ENCODE measurements at places on chromosomes 13 and 19.

DNA sequence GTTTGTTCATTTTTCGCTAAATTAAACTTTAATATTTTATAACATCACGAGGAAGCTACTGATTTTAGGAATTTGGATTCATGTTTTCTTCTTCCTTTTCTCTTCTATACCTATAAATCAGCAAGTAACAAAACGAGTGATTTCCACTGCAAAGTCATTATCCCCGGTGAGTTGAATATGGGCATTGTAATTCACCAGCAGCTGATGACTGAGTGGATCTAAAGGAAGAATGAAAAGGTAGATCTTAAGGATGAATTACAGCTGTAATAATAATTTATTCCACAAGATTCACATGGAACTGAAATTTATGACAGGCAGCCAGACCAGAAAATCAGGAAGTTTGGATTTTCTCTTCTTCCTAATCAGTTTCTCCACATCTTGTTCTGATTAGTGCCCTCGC, 111.4 kb downstream of the GPC6 start:
- no peaks in the 10 kb centered on the region for H3K27me3 ChIP-seq
- no peak overlapping the region for H3K4me3 ChIP-seq
- DNase-seq: no peak
- H3K4me1 ChIP-seq: no peaks in the 10 kb centered on the region
- H3K36me3 ChIP-seq: no peaks in the 10 kb centered on the region

GRCh38 chr13:113297370-113298042, 467 bp downstream of the LAMP1 start:
- peak overlapping the region; percentile 97 for H3K4me3 ChIP-seq
- H3K27ac ChIP-seq: peak overlapping the region; percentile 97
- peak; percentile 56 for DNase-seq
- peaks cover 2% of the 10 kb centered on the region for H3K36me3 ChIP-seq
- H3K27me3 ChIP-seq: peaks cover 21% of the 10 kb centered on the region
- peaks cover 14% of the 10 kb centered on the region for H3K4me1 ChIP-seq

DNA sequence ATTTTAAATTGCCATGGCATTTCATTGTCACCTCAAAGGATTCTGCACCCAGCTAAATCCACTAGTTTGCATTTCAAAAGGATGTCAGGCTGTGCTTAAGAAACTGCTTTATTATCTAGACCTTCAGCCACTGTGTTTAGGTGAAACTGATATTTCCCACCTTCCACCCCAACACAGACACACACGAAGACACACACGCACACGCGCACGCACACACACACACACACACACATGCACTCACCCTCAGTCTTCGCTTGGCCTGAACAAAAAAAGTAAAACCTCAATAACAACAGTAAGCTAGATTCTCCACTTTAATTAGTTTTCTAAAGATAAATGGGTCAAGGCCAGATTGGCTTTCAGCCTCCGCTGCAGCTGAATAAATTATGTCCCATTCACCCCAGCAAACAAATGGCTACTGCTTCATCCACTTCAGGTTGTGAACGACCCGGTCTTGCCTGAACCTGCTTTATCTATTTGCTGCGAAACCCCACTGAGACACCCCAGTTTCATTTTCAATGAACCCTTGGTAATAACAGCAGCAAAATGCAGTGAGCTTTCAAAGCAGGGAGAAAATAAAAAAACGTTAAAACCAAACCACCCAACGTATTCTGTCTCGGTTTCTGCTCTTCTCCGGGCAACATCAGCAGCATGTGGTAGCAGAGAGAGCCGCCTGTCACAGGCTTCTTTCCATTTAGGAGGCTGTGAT, 166.8 kb downstream of the DCT start:
- H3K27ac ChIP-seq: no peak overlapping the region
- H3K4me1 ChIP-seq: peaks cover 41% of the 10 kb centered on the region
- no peak overlapping the region for H3K4me3 ChIP-seq
- H3K27me3 ChIP-seq: no peaks in the 10 kb centered on the region
- DNase-seq: no peak
- peaks cover 10% of the 10 kb centered on the region for H3K36me3 ChIP-seq

- peak overlapping the region; percentile 40 for H3K27ac ChIP-seq
- H3K27me3 ChIP-seq: no peaks in the 10 kb centered on the region
- H3K36me3 ChIP-seq: no peaks in the 10 kb centered on the region
- no peak overlapping the region for H3K4me3 ChIP-seq
- peaks cover 8% of the 10 kb centered on the region for H3K4me1 ChIP-seq
- no peak for DNase-seq
Measured at GRCh38 chr13:95154413-95154886, 146.8 kb downstream of the ABCC4 start.

- H3K4me1 ChIP-seq: no peaks in the 10 kb centered on the region
- no peak overlapping the region for H3K4me3 ChIP-seq
- H3K27ac ChIP-seq: no peak overlapping the region
- no peak for DNase-seq
Measured at GRCh38 chr13:112651750-112652511, 37.9 kb upstream of the ATP11A start.

DNA sequence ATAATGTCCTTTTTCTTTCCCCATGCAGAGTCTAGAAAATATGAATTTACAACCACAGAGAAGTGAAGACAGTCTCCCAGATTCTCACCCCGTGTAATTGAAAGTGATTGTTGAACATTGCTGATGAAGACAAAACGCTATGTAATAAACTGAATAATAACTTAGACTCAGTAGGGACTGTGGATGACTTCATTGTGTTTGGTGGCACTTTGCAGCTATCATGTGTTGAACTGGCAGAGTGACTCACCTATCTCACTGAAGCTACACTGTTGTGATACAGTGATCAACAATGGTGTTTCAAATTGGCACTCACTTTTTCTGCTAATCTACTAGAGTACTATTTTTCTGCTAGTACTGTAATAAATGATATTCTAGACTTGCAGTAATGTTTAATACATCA, 261.3 kb downstream of the DACH1 start:
- H3K27me3 ChIP-seq: no peaks in the 10 kb centered on the region
- no peaks in the 10 kb centered on the region for H3K4me1 ChIP-seq

GRCh38 chr13:59236309-59236919, 927.3 kb downstream of the DIAPH3 start:
- H3K27me3 ChIP-seq: peaks cover 2% of the 10 kb centered on the region
- no peak overlapping the region for H3K4me3 ChIP-seq
- H3K4me1 ChIP-seq: no peaks in the 10 kb centered on the region
- DNase-seq: no peak
- no peaks in the 10 kb centered on the region for H3K36me3 ChIP-seq
- no peak overlapping the region for H3K27ac ChIP-seq

DNA sequence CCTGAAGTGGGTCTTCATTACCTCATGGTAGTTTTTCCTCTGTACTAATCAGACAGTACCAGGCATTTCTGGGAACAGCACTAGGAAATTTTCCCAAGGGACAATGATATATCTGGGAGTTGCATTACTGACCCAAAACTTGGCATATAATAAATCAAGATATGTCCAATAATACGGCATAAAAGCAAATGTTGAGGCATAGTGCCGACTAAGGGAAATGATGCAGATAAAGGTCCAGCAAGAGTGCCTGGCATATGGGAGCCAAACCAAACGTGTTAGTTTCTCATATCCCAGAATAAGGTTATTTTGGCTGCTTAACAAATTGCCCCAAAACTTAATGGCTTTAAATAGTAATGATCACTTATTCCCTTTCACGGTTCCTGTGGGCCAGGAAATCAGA, 12.1 kb upstream of the TDRD3 start:
- no peak overlapping the region for H3K4me3 ChIP-seq
- DNase-seq: no peak
- H3K36me3 ChIP-seq: no peaks in the 10 kb centered on the region
- H3K4me1 ChIP-seq: no peaks in the 10 kb centered on the region
- H3K27me3 ChIP-seq: peaks cover 10% of the 10 kb centered on the region

DNA sequence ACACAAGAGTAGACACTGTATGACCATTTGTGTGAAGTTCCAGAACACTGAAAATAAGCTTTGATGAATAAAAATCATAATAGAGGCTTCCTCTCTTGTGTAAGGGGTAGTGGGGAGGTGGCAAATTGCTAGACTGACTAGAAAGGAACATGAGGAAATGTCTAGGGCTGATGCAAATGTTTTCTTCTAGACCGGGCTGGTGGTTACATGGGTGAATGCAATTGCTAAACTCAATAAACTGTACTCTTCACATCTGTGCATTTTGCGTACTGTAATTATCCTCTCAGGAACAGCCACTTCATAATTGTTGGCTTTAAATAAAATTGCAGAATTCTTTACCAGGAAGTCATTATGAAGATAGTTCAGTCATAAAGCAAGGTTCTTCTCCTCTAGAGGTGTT, 5.2 kb upstream of the KBTBD7 start:
- H3K4me1 ChIP-seq: peaks cover 16% of the 10 kb centered on the region
- peaks cover 3% of the 10 kb centered on the region for H3K27me3 ChIP-seq
- no peak for DNase-seq
- H3K27ac ChIP-seq: no peak overlapping the region
- no peak overlapping the region for H3K4me3 ChIP-seq
- no peaks in the 10 kb centered on the region for H3K36me3 ChIP-seq

GRCh38 chr19:48539503-48540096, 12.4 kb upstream of the SULT2B1 start:
- H3K27me3 ChIP-seq: no peaks in the 10 kb centered on the region
- H3K27ac ChIP-seq: no peak overlapping the region
- H3K4me1 ChIP-seq: no peaks in the 10 kb centered on the region
- no peak overlapping the region for H3K4me3 ChIP-seq
